ENCODE measurements at places on chromosomes 16 and 17.

DNA sequence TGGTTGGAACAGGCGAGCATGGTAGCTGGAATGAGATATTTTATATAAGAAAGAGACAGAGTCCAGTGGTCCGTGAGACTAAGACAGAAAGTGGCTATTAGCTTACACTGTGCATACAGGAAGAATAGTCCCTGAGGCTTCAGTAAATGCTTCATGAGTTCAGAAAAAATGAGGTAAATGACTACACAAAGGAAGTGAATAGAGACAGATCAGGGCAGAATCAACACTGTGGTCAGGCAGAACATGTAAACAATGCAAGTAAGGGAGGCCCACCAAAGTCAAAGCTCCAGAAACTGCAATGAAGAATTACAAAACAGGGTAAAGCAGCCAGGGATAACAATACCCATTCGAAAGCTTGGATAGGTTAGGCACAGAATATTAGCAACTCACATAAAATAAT is 4.8 kb downstream of the ABCA10 start:
- no peak for DNase-seq

DNA sequence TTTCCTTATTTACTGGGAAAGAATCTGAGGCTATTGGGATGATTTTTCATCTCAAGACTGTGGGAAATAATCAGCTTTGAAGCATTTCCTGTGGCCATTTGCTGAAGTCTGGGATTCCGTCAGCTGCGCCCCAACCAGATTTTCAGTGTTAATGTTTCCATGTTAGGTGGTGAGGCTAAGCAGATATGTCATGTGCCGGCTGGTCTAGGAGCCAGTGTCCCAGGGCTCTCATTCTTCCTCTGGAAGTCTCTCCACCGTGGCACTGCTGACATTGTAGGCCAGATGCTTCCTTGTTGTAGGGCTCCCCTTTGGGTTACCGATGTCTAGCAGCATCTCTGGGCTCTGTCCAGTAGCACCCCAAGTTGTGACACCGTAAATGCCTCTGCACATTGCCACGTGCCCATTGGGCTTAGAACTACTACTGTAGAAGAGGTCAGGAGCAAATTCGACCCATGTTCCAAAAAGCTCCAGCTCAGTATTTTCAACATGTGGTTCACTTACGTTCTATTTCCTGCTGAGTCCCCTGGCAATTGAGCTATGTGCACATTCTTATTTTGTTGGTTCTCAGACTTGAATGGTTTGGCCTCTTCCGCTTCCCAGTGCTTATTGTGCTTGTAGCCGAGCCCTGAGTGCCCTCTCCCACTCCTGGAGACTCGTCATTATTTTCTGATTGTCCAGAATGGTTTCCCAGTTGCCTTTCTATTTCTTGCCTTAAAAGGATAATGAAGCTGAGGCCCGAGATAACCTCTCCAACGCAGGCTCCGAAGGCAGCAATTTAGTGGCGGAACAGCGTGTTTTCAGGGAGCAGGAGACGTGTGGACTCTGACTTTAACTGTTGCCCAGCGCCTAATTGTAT is 82.2 kb downstream of the SPECC1 start:
- DNase-seq: no peak

DNA sequence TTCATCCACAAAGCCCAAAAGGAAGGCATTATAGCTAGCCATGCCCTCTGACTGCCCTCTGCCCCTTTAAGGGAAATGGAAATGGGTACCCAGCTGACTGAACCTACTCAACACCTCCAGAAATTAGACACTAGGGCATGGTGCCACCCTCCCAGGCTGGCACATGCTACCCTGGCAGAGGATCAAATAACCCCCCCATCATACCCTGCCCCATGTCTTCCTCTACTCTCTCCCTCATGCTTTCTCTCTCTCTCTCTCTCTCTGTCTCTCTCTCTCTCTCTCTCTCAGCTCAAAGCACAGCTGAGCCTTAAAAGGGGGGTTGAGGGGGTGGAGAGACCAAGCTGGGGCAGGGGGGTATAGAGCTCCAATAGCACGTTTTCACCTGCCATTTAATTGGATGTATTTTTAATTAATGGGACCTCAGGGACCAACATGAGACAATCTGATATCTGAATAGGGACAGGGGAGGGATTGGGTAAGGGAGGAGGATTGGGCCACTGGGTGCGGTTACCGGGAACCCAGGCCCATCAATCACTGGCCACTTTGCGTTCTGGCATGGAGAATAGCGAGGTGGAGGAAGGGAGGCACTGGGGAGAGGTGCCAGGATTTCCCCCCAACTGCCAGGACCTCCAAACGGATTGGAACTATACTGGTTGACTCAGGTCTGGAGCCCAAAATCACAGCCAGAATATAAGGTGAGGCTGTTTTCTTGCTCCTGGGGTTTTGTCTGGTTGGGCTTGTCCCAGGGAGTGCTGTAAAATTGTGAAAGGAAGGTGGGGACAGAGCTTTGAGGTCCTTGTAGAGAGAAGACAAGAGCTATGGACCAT is 57.8 kb downstream of the NEUROD2 start:
- DNase-seq: no peak

DNA sequence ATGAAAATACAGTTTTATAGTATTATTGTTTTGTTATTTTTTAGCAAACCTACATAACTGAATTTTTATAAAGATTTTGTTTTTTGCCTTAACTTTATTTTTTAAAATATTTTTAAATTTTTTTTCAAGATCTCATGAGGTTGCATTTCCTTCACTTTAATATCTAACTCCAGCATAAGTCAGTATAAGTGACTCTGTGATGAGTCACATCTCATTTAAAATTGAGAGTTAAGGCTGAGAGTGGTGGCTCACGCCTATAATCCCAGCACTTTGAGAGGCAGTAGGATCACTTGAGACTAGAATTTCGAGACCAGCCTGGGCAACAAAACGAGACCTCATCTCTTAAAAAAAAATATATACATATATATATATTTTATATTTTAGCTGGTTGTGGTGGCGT is 44.0 kb downstream of the NLK start:
- no peak for DNase-seq

GRCh38 chr16:67419502-67419901 is 3.2 kb upstream of the ZDHHC1 start:
- DNase-seq: no peak

- no peak for DNase-seq
Observed at GRCh38 chr17:20997711-20998570, 44.9 kb downstream of the USP22 start.

- DNase-seq: no peak
Observed at GRCh38 chr17:35297666-35298065, 54.8 kb downstream of the SLFN5 start.

DNA sequence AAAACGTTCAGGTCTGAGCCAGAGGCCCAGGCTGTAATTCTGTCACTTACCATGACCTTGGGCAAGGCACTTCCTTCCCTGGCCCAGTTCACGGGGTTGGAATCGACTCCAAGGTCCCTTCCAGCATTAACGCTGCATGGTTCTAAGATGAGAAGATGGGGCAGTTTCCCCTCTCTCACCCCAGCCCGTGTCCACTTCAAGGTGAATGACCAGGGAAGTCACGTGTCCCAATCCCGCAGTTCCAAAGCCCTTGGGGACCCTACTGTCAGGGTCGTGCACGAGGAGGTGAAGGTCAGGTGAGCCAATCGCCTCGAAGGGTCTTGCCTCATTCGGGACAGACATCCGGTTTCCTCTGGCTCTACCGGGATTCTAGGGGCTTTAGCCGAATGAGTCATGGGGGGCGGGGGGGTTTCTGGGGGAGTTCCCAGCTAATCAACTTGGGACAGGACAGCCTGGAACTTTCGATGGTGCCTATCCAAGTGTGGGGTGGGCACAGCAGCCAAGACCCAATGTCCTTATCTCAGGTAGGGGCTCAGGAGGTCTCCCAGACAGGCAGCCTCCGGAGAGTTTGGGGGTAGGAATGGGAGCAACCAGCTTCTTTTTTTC is 762 bp upstream of the CSF3 start:
- no peak for DNase-seq

GRCh38 chr16:28283798-28284577 is 8.3 kb upstream of the SBK1 start:
- DNase-seq: no peak

GRCh38 chr16:85479972-85480726 is 133.0 kb upstream of the GSE1 start:
- DNase-seq: no peak

DNA sequence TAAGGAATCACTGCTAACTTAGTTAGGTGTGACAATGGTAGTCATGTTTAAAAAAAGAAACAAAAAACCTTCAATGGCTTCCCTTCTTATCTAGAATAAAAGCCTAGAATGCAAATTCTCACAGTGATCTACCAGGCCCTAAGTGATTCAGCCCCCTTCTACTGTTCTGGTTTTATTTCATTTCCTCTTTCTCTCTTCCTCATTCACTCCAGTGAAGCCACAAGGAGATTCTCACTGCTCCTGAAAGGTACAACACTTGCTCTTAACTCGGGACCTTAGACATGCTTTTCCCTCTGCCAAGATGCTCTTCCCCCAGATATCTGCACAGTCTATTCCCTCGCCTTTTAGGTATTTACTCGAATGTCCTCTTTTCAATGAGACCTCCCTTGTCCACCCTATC is 3.7 kb downstream of the PIGS start:
- DNase-seq: no peak

DNA sequence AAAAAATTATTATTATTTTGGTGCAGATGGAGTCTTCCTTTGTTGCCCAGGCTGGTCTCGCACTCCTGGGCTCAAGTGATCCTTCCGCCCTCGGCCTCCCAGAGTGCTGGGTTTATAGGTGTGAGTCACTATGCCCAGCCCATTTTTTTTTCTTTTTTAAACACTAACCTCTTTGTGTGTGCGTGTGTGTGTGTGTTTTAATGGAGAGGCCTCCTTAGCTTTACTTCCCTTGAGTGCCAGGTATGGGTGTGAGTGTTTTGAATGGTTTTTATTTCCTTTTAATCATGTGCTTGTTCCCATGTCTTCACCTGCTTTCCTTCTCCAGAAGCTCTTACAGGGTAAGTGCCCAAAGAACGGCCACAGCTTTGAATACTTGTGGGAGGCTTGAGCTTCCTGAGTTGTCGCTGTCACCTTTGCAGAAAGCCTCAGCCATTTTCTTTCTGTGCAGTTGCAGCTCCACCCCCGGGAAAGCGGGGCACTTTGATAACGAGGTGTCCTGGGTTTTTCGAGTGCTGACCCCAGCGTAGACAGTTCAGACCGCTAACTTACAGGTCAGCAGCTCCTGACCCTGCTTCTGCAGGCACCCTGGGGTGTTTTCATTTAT is 22.6 kb downstream of the AKAP1 start:
- no peak for DNase-seq

- no peak for DNase-seq
Observed at GRCh38 chr16:50800074-50800473, 58.2 kb downstream of the CYLD start.

- DNase-seq: no peak
Observed at GRCh38 chr17:73983621-73984400, 219.7 kb upstream of the RPL38 start.

GRCh38 chr16:22320572-22321339 is 23.5 kb downstream of the POLR3E start:
- DNase-seq: no peak

- peak; percentile 79 for DNase-seq
Observed at GRCh38 chr17:77453613-77454241, 313.0 kb downstream of the SEC14L1 start.

GRCh38 chr17:2331303-2331702 is 5.0 kb downstream of the TSR1 start:
- DNase-seq: no peak

GRCh38 chr17:35605678-35606077 is 18.6 kb downstream of the AP2B1 start:
- DNase-seq: no peak

DNA sequence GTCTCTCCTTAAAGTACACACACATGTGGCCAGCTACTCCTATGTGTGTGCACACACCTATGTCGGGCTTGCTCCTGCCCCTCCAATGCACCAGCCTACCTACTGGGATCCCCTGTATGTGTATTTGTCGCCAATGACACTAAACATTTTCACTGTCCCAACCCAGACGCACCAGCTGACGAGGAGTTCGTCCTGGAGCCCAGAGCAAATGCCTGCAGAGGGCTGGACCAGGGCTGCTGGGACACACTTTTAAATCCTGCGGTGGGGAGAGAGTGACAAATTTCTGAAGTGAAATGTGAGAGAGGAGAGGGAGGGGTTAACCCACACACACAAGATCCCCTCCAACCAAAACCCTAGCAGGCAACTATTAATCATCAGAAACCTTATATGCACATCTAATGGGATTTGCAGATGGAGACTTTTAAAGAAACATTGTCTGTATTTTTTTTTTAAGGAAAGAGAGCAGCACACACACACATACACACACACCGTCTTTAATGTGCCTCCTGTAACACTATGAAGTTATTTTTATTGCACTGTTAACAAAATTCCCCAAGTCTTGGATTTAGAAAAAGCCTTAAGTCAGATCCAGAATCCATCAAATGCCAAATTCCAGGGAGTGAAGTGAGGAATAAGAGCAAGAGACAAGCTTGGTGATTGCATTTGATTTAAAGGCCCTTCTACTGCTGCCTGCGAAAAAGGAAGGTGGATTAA is at the start of gene MEOX1:
Gene MEOX1 (minus strand): TSS at position 224 of the 714 bp plus-strand sequence. CDS start 388 bp downstream, outside the sequence.
- no peak for DNase-seq

- DNase-seq: no peak
Observed at GRCh38 chr16:79339863-79340262, 260.7 kb downstream of the MAF start.

DNA sequence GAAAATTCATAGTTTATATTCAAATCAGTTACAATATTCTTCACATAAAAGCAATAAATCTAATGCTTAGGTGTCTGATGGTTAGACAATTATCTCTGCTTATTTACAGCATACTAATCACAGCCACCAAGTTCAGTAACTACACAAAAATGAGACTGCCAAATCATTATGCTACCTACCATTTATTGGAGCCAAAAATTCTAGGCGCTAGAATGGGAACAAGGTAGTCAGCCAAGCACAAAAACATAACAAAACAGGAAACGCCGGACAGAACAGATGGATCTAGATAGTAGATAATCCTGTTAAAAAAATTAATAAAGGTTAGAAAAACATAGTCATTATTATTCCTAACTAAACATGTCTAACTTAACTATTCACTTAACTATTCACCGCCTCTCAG is 3.6 kb downstream of the ARL6IP1 start:
- no peak for DNase-seq

DNA sequence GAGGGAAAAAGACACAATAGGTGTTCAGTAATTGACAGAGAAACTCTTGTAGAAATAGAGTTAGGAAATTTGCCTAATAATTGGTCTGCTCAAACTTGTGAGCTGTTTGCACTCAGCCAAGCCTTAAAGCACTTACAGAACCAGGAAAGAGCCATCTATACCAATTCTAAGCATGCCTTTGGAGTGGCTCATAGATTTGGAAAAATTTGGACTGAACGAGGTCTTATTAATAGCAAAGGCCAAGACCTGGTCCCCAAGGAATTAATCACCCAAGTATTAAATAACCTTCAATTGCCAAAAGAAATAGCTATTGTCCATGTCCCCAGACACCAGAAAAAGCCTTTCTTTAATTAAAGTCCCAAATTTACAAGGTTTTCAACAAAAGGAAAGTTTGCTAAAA is 90.3 kb downstream of the EMP2 start:
- DNase-seq: no peak

- peak; percentile 40 for DNase-seq
Observed at GRCh38 chr17:2138318-2138717, 83.4 kb downstream of the HIC1 start.

Data from right lobe of liver (tissue), 6 donors.